Activated gamma-delta T cell treated with Interleukin-2 at 50 U/mL for 16 hours (primary cell): ENCODE measurements at places on chromosomes 11 and 22.

GRCh38 chr11:17917556-17917955, 95.3 kb downstream of the SERGEF start:
- DNase-seq = no peak

GRCh38 chr11:2694995-2695939, 4.5 kb downstream of the KCNQ1OT1 start:
- DNase-seq = no peak

DNA sequence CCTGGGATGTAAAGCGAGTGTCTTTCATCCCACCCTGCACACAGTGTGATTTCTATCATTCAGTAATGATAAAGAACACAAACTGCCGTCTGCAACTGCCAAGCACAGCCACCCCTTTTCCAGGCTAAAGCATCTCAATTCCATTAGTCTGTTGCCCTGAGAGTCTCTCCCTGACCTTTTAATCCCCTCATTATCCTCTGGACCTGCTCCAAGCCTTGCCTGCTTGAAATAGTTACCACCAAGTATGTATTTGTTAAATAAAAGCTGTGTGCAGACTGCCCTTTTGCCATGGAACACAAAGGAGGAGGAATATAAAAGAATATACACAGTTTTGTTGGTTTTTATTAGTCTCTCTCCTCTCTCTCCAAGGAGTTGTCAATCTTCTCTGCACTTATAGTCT, 13.0 kb downstream of the GRAP2 start:
- no peak for DNase-seq

DNA sequence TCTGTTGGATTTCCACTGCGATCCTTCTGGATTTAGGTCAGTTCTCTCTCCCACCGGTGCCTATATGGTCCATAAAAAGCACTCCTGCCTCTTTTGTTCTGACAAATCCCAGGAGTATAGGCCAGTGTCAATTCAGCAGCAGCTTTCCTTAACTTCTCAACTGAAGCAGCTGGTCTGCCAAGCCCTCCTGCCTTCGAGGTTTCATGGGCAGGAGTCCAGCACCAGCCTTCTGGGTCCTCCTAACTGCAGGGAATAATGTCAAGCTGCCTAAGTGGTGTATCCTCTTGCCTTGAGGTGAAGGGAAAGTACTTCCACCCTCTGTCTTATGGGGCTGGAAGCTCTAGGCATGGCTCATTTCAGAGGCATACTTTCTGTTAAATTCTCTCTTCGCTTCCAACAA, 149.4 kb upstream of the NCAM1 start:
- no peak for DNase-seq

GRCh38 chr11:2175659-2176058, 4.0 kb upstream of the TH start:
- DNase-seq = no peak
